ENCODE measurements at places on chromosomes 13 and 19. TPM values are rescaled to one million over a fixed set of nuclear protein-coding genes. Genes with fewer than 3 reads are reported as not detected.

DNA sequence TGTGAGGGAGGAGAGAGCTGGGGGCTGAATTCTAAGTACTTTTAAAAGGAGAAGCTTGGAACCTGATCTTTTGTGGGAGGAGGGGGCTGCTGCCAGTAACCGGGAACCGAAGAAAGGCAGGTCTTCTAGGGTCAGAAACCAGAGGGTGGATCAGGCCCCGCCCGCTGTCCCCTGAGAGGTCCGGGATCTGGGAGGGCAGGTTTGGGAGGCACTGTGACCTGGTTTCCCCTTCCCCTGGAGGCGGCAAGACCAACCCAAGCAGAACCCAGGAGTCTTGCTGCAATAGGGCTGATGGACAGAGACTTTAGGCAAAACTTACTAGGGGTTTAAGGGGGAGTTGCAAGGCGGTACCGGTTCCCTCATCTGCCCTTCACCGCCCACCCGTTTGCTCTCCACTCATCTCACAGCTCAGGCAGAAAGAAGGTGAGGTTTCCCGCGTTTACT, 707 bp upstream of the KLK8 start:
- H3K4me3 ChIP-seq = peak overlapping the region; percentile 64
- H3K27ac ChIP-seq = peak overlapping the region; percentile 66
- no peaks in the 10 kb centered on the region for H3K27me3 ChIP-seq
- peaks cover 7% of the 10 kb centered on the region for H3K36me3 ChIP-seq
- peak; percentile 68 for DNase-seq

DNA sequence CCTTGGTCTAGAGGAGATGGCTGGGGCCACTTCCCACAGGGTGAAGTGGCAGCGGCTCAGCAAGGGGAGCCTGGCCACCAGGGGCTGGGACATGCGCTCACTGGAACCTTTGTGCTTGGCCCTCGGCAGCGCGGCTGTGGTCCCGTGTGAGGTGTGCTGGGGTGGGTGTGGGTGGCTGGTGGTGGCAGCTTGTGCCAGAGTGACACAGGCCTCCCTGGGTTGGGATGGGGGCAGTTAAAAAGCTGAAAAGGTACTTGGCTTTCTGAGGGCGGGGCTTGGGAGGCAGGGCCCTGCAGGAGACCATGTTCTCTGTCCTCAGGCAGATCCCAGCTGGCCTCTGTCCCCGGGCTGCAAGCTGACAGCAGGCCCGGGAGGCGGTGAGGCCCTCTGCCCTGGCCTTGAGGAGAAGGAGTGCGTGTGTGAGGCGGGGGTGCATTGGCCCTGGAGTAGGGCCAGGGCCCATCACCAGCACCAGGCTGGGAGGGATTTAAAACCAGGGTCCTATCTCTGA, 17.3 kb downstream of the MPND start:
- H3K4me3 ChIP-seq = no peak overlapping the region
- H3K36me3 ChIP-seq = no peaks in the 10 kb centered on the region
- H3K27ac ChIP-seq = no peak overlapping the region
- DNase-seq = no peak

DNA sequence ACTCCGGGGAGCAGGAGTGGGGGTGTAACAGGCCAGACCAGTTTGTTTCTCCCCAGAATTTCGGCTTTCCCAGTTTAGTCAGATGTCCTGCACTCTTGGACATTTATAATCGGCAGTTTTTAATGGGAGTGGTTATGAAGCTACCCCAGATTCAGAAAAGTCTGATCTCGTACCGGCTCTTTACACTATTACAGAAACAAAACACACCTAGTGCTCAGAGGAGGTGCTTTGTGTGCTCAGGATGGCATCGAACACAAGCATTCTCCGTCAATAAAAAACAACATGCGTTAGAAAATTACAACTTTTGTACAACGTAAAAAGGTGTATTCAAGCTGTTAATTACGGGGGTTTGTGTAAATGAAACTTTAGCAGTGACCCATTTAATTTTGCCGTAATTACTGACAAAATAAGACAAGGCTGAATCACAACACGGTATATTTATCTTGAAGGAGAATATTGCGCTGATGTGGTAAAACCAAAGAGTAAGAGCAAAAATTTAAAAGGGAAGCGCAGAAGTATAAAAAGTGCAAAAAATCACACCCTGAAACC, 6.6 kb upstream of the SOX1 start:
- no peak for DNase-seq
- peaks cover 68% of the 10 kb centered on the region for H3K27me3 ChIP-seq
- H3K4me3 ChIP-seq = no peak overlapping the region
- no peak overlapping the region for H3K27ac ChIP-seq
- no peaks in the 10 kb centered on the region for H3K36me3 ChIP-seq
- no peaks in the 10 kb centered on the region for H3K4me1 ChIP-seq

DNA sequence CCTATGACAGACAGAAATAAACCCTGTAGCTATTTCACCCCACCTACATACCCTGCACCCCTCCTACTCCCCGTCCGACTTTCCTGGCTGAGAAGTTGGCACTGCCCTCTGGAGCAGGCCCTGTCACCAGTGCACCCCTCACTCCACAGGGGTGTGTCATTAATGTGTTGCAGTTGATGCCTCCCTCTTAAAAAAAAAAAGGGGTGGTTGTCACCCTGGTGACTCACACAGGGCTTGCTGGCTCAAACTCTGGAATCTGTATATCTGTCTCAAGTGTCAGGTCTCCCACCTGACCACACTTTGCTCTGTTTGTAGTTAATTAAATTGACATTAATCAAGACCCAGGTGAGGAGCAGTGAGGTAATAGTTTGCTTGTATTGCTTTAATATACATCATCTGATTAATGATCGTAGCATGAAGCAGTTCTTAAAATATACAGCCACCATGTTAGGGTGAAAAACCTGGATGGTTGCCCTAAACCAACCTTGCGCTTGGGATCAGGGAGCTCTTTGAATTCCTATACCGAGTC, 2.0 kb upstream of the GATAD2A start:
- H3K27me3 ChIP-seq = no peaks in the 10 kb centered on the region
- peaks cover 45% of the 10 kb centered on the region for H3K4me1 ChIP-seq
- DNase-seq = peak; percentile 66

DNA sequence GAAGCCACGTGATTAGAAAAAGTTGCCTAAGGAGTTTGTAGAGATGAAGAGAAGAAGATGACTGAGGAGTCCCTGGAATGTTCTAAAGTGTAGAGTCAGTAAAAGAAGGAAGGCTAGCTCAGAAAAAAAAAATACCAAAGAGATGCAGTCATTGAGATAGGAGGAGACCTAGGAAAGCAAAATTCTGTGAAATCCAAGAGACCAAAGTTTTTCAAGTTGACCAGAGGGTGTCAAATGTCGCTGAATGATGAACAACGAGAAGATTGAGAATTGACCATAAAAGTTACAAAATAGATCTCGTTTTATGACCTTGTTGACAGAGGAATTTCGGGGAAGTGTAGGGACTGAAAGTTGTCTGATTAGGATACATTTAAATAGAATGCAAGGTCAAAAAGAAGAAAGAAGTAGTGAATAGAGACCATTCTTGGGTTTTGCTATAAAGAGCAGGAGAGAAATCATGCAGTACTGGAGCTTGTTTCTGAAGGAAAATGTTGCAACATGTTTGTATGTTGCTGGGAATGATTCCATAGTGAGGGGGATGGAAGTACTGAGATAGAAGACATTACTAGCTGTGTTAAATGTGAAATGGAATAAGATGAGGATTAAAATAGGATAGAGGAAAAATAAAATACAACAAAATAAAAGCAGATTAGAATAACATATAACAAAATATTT, 30.2 kb upstream of the HTR2A start:
- no peaks in the 10 kb centered on the region for H3K27me3 ChIP-seq
- no peak overlapping the region for H3K27ac ChIP-seq
- no peak overlapping the region for H3K4me3 ChIP-seq
- no peaks in the 10 kb centered on the region for H3K4me1 ChIP-seq

- peak overlapping the region; percentile 75 for H3K27ac ChIP-seq
- peaks cover 5% of the 10 kb centered on the region for H3K36me3 ChIP-seq
- no peaks in the 10 kb centered on the region for H3K27me3 ChIP-seq
- peaks cover 26% of the 10 kb centered on the region for H3K4me1 ChIP-seq
- DNase-seq = no peak
Measured at GRCh38 chr19:15124572-15125231, 17.5 kb downstream of the SYDE1 start.

- H3K36me3 ChIP-seq = no peaks in the 10 kb centered on the region
- no peak overlapping the region for H3K4me3 ChIP-seq
- no peak for DNase-seq
- no peaks in the 10 kb centered on the region for H3K27me3 ChIP-seq
Measured at GRCh38 chr13:30664689-30665275, 47.1 kb downstream of the USPL1 start.

DNA sequence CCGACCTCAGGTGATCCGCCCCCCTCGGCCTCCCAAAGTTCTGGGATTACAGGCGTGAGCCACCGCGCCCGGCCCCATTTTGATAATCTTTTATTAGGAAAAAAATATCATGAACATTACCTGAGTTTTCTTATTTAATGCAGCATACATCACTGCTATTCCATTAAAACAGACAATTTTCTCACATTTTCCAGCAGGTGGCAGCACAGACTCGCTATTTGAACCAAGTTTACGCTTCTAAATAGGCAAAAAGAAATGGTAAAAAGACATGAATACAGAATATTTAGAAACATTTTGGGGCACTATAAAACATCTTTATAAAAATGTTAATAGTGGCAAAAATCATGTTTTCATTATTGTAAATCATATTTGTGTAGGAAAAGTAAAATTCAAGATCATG, 903.1 kb downstream of the SLITRK6 start:
- no peaks in the 10 kb centered on the region for H3K36me3 ChIP-seq
- no peak overlapping the region for H3K4me3 ChIP-seq
- H3K27ac ChIP-seq = no peak overlapping the region
- no peaks in the 10 kb centered on the region for H3K27me3 ChIP-seq
- no peaks in the 10 kb centered on the region for H3K4me1 ChIP-seq
- peak; percentile 44 for DNase-seq

GRCh38 chr13:44298314-44298713, 75.3 kb upstream of the SERP2 start:
- DNase-seq = no peak
- H3K4me1 ChIP-seq = peaks cover 27% of the 10 kb centered on the region
- H3K36me3 ChIP-seq = no peaks in the 10 kb centered on the region
- no peak overlapping the region for H3K27ac ChIP-seq

DNA sequence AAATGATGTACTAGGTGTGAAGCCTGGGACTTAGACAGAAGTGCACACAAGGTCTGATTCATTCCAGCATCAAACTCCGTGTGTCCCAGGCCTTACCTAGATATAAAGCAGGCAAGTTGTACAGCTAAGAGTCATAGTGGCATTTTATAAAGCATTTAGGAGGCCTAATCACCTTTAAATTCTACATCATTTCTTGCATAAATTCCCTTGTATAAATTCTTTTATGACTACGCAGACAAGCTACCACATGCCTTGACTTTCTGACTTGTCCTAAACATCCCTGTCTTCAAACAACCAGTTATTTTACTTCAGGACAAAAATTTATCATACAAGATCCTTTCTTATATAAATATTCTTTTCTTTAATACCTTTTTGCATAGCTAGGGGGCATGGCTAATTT, 22.5 kb downstream of the TMEM255B start:
- no peak for DNase-seq
- peaks cover 29% of the 10 kb centered on the region for H3K4me1 ChIP-seq

Gene ZNF534
- not detected for total RNA-seq

Gene LIM2
- not detected for total RNA-seq

DNA sequence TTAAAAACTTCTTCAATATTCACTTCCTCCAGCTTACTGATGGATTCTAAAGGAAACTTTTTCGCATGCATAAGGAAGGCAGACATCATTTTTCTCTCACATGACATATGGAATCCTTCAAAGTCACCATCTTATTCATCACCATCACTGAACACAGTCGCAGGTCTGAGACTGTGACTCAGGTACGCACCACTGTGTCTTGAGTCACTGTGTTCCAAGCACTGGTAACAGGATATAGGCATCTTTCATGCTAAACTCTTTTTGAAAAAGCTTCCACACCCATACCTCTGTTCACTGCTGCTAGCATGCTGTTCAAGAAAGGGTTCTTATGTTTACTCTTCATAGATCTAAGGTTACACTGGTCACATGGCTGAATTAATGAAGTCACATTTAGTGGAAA, 67.0 kb upstream of the SIAH3 start:
- no peaks in the 10 kb centered on the region for H3K4me1 ChIP-seq
- no peaks in the 10 kb centered on the region for H3K36me3 ChIP-seq
- H3K27me3 ChIP-seq = peaks cover 31% of the 10 kb centered on the region
- no peak overlapping the region for H3K4me3 ChIP-seq
- DNase-seq = no peak
- H3K27ac ChIP-seq = no peak overlapping the region

DNA sequence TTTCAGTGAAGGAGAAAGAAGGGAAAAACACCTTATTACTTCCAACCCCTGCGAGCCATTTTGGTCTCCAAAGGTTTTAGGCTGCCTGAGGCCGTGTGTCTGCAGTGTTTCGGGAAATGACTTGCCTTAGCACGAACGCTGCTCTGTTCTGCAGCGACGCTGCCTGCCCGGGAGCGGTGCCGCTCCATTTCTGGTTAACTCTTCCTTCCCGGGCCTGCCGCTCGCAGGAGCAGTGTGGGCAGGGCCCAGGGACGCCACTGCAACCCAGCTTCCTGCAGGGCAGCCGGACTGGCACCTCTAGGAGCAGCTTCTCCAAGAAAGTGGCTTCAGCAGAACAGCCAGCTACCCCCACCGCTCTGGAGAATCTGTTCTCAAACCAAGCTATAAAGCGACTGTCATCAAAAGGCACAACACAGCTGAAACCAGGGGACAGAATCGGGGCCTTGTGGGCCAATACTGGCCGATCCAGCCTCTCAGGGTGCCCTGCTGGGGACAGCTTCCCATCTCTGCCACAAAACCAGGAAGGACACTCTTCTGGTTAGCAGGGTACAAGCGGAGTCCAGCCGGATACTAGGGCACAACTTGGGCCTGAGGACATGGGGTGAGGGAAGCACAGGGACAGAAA, 72.2 kb downstream of the KCTD15 start:
- DNase-seq = no peak
- H3K27ac ChIP-seq = no peak overlapping the region
- no peaks in the 10 kb centered on the region for H3K4me1 ChIP-seq
- H3K36me3 ChIP-seq = no peaks in the 10 kb centered on the region
- no peak overlapping the region for H3K4me3 ChIP-seq
- H3K27me3 ChIP-seq = peaks cover 61% of the 10 kb centered on the region
